H9 (cell line): ENCODE measurements at places on chromosomes 1 and 21. TPM values are rescaled to one million over a fixed set of nuclear protein-coding genes. Genes with fewer than 3 reads are reported as not detected.

Gene C1orf210
- total RNA-seq, result 5.9 and 6.3 TPM in 2 replicates

DNA sequence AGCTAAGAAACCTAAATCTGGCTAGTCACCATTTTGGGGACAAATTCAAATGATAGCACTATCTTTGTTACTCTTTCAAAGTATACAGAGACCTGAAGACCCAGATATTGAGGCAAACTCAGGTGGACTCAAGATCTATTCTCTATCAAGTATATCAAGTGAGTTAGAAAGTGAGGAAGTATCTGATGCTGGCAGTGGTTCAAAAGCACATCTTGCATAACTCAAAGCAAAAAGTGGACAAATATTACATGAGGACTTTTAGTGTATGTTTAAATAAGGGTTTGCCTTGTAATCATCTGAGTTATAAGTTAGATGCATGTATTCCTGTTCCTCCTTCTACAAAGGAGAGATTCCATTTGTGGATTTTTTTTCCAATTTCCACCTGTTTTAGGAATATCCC, 338.4 kb downstream of the DISC1 start:
- no peaks in the 10 kb centered on the region for H3K36me3 ChIP-seq
- H3K4me3 ChIP-seq, result no peak overlapping the region
- no peak overlapping the region for H3K27ac ChIP-seq
- H3K4me1 ChIP-seq, result peaks cover 2% of the 10 kb centered on the region; the same call in 1 of the 2 replicates
- DNase-seq, result no peak

DNA sequence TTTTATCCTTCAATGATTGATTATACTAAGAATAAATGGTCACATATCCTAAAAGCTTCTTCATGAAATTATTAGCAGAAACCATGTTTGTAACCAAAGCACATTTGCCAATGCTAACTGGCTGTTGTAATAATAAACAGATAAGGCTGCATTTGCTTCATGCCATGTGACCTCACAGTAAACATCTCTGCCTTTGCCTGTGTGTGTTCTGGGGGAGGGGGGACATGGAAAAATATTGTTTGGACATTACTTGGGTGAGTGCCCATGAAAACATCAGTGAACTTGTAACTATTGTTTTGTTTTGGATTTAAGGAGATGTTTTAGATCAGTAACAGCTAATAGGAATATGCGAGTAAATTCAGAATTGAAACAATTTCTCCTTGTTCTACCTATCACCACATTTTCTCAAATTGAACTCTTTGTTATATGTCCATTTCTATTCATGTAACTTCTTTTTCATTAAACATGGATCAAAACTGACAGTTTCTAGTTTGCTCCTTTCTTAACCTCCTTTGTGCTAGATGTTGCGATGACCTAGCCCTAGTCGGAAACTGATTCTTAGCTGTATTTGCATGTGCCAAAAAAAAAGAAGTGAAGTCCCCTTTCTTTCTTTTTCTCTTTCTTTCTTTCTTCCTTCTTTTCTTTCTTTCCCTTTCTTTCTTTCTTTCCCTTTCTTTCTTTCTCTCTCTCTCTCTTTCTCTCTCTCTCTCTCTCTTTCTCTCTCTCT, 45.1 kb downstream of the MAP3K7CL start:
- no peak for DNase-seq
- no peaks in the 10 kb centered on the region for H3K27me3 ChIP-seq
- no peak overlapping the region for H3K27ac ChIP-seq
- no peaks in the 10 kb centered on the region for H3K36me3 ChIP-seq
- no peak overlapping the region for H3K4me3 ChIP-seq
- H3K4me1 ChIP-seq, result no peaks in the 10 kb centered on the region

GRCh38 chr1:226497991-226498639, 50.4 kb upstream of the STUM start:
- H3K27me3 ChIP-seq, result no peaks in the 10 kb centered on the region
- DNase-seq, result peak; percentile 18
- H3K4me3 ChIP-seq, result no peak overlapping the region
- H3K27ac ChIP-seq, result no peak overlapping the region
- peaks cover 4% of the 10 kb centered on the region; the same call in 1 of the 2 replicates for H3K4me1 ChIP-seq
- H3K36me3 ChIP-seq, result no peaks in the 10 kb centered on the region

Gene DEPDC1
- 23.1 and 26.1 TPM in 2 replicates for total RNA-seq

- peaks cover 9% of the 10 kb centered on the region; the same call in 1 of the 2 replicates for H3K36me3 ChIP-seq
- DNase-seq, result no peak
- peaks cover 5% of the 10 kb centered on the region; the same call in 1 of the 2 replicates for H3K4me1 ChIP-seq
- H3K27me3 ChIP-seq, result no peaks in the 10 kb centered on the region
- H3K4me3 ChIP-seq, result no peak overlapping the region
- H3K27ac ChIP-seq, result no peak overlapping the region
Observed at GRCh38 chr1:1680031-1680911, 12.3 kb downstream of the SLC35E2B start.

Gene LCE1C
- not detected in 2 replicates for total RNA-seq

DNA sequence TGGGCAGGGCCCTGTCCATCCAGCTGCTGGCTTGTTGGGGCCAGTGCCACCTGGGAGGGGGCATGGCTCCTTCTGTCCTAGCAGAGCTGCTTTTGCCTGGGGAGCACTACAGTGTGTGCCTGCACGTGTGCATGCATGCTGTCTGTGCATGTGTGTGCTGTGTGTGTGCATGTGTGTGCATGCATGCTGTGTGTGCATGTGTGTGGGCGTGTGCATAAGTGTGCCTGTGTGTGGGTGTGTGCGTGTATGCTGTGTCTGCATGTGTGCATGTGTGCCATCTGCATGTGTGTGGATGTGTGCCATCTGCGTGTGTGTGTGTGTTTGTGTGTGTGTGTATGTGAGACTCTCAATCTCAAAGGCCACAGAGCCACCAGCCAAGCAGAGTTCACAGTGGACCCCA, 8.3 kb upstream of the PRKCZ start:
- H3K36me3 ChIP-seq, result no peaks in the 10 kb centered on the region
- no peaks in the 10 kb centered on the region for H3K27me3 ChIP-seq
- no peaks in the 10 kb centered on the region for H3K4me1 ChIP-seq

- no peaks in the 10 kb centered on the region for H3K4me1 ChIP-seq
- H3K27ac ChIP-seq, result no peak overlapping the region
- H3K27me3 ChIP-seq, result no peaks in the 10 kb centered on the region
Observed at GRCh38 chr1:25653558-25653957, 37.0 kb downstream of the MAN1C1 start.

DNA sequence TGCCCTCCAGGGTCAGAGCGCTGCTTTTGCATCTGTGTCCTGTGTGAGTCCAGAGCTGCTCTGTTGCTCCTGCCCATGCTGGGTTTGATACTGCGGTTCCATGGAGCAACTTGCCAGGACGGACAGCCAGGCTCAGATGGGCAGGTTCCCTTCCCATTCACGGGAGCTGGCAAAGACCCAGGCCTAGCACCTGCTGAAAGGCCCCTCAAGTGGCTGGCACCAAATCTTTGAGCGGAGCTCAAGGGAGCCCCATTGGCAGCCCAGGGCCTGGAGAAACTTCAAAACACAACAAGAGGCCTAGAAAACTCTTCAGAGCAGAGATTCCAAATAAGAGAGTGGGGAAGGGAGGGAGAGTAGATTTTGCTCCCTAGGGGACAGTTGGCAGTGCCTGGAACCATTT, 97.2 kb downstream of the ACTL8 start:
- no peak overlapping the region for H3K27ac ChIP-seq
- no peaks in the 10 kb centered on the region; the same call in 2 of the 3 replicates for H3K36me3 ChIP-seq
- no peaks in the 10 kb centered on the region; the same call in 1 of the 2 replicates for H3K27me3 ChIP-seq

DNA sequence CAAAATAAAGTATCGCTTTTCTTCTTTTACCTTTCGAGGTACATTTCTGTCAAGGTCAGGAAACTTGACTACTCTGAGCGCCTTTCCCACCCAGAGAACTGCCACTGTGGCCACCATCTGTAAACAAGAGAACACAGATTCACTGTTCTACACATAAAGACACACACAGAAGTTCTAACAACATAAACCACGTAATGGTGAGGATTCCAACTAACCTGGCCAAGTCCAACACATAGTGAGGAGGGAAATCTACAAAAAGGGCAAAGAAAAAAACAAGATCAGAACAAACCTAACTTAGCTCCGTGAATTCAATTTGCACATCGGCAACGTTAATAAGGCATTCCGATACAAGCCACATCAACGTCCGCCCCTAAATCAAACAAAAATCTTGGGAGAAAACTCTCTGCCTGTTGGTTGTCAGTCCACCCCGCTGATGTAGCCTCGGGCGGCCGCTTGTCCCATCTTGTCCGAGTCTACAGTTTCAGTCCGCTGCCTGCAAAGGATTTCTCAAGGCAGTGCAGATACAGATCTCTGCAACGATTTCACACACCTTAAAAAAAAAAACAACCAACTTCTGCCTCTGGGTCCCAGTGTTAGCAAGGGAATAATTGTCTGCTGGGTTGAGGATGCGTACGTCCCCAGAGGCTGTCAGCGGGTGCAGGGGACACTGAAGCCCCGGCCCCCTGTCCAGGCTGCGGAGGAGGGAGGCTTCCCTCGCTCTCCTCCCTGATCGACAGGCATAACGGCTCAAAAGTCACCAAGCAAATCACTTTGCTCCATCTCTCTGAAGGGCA, 1.0 kb downstream of the SLC35D1 start:
- no peaks in the 10 kb centered on the region for H3K27me3 ChIP-seq
- no peak overlapping the region for H3K27ac ChIP-seq
- peak; percentile 31 for DNase-seq
- peak overlapping the region; percentile 77 for H3K4me3 ChIP-seq
- H3K36me3 ChIP-seq, result no peaks in the 10 kb centered on the region; the same call in 2 of the 3 replicates

DNA sequence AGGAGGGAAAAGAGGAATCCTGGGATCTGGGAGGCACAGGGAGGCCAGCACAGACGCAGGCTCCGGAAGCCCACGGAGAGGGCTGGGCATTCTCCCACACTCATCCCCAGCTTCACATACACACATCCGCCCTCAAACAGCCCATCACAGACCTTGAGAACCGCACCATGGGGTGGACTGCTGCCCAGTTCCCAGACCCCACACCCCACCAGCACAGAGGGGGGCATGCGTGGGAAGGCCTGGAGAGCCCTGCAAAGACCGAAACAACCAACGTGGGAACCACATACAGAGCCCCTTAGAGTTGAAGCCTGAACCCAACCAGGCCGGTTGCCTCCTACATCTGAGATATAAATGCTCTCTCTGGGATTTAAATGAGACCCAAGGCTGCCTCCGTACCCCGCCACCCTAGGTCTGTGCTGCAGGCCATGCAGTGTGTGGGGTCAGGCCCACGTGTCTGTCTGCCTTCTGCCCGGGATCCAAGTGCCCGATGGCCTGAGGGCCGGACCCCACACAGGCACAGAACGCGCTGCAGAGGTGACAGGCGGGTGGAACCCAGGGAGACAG, 126.2 kb upstream of the COL6A1 start:
- no peaks in the 10 kb centered on the region for H3K36me3 ChIP-seq
- no peaks in the 10 kb centered on the region for H3K27me3 ChIP-seq
- H3K4me3 ChIP-seq, result no peak overlapping the region
- peak; percentile 23 for DNase-seq
- no peak overlapping the region for H3K27ac ChIP-seq

Gene ATG4C
- 13.1 and 14.8 TPM in 2 replicates for total RNA-seq

- no peak overlapping the region for H3K4me3 ChIP-seq
- no peaks in the 10 kb centered on the region for H3K36me3 ChIP-seq
- no peak overlapping the region for H3K27ac ChIP-seq
- DNase-seq, result no peak
- H3K27me3 ChIP-seq, result no peaks in the 10 kb centered on the region
Observed at GRCh38 chr21:22421416-22422180, 1423.4 kb downstream of the NCAM2 start.

Gene LYPLA2
- 118 and 125 TPM in 2 replicates for total RNA-seq
